A549 treated with AZD2906 at 1 μM for 4 hours (cell line): ENCODE measurements at places on chromosomes 3 and 15. TPM values are rescaled to one million over a fixed set of nuclear protein-coding genes. Genes with fewer than 3 reads are reported as not detected.

The HTR3E gene
- not detected in 5 replicates for total RNA-seq

The NANOGP8 gene
- not detected in 5 replicates for total RNA-seq

The HES1 gene
- 7.9 to 11.3 TPM (median 10.0 TPM) in 5 replicates for total RNA-seq

The FGF7 gene
- total RNA-seq: not detected in 5 replicates

The SLC41A3 gene
- total RNA-seq: 25.4 to 27.2 TPM (median 26.1 TPM) in 5 replicates

The CCR1 gene
- total RNA-seq: not detected in 5 replicates

The TNFAIP8L3 gene
- total RNA-seq: 32.6 to 43.8 TPM (median 36.0 TPM) in 5 replicates
